ENCODE measurements at places on chromosomes 12 and 14.

- no peak for DNase-seq
Measured at GRCh38 chr12:55849616-55850343, 7.0 kb upstream of the MMP19 start.

DNA sequence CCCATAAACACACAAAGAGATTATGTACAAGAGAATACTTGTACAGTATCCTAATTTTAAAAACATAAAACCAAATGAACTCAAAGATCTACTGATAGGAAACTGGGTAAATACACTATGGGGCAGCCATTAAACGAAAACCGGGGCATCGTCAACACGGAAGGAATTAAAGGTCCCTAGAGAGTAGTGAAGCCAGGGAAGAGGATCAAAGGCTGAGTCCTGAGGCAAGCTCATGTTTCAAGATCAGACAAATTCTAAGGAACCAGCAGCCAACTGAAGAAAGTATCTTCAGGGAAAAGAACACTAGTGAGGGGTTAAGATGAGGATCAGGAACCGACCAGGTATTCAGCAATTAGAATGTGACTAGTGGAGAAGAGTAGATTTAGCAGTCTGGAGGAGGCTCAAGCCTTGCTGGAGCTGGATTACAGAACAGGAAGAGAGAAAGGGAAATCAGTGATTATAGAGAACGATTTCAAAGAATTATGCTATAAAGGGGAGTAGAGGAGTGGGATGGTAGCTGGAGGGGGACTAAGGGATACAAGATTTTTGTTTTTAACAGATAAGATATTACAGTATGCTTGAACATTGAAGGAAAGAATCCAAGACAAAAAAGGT, 23.7 kb downstream of the SEL1L start:
- DNase-seq, result no peak

GRCh38 chr14:95495538-95496025, 20.9 kb downstream of the SYNE3 start:
- no peak for DNase-seq

DNA sequence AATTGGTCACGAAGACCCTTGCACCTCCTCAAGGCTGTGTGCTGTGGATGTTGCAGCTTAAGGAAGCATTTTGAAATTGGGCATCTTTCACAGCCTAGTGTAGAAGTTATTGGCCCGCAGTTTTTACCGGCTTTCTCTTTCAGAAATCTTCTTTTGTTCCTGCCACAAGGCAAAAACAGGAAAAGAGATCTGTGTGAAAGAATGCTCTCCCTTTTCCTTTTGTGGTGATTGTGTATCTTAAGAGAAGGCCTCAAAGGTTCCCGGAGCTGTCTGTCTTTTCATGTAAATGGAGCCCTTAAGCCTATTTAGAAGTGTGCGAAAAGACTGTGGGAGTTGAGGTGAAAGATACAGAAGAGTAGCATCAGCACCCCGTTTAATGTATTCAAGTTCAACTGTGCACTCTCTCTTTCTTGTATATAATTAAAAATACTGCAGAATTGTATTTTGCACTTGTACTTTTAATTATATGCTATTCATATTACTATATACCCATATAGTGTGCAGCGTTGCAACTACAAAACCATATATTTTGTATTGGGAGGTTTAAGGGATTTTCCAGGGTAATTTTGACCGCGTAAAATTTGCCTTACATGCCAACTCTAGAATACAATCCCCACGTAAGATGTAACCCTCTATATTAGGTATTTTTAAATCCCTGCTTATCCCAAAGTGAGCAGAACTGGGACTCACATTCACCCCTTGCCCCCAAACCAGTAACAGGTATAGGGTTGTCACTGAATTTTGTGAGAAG, 441.7 kb downstream of the RAD51B start:
- no peak for DNase-seq

DNA sequence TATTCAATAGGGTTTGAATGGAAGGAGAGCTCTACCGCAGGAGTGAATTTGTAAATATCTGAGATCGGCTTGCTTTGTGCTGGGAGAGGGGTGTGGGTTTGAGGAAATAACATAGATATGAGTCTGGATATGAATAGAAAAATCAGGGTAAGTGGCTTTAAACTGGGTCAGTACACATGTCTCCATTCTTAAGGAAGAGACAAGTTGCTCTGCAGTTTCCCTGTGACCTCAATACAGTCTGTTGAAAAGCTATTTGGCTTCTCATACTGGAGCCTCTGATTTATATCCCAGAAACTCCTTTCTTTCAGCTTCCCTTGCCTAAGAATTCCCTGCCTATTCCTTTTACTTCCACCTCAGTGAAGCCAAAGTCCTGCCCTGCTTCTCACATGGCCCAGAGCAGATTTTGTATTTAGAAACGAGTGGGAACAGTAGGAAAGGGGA, 153.5 kb upstream of the ATF7IP start:
- no peak for DNase-seq

GRCh38 chr14:52023518-52023917, 34.2 kb downstream of the RTRAF start:
- DNase-seq, result no peak

DNA sequence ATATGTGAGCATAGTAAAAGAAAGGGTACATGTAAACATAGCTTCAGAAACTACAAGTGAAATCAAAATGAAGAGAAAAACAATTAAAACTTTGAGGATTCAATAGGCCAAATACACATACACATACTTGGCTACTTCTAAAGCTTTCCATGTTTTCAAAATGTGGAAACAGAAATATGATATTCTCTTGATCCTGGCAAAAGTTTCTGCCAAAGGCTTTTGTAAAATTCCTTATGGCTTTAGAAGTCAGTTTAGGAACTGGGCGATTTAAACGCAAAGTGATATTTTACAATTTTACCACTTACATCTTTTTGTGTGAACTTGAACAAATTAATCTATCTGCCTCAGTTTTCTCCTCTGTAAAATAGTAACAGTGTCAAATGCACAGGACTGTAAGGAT, 756.4 kb downstream of the C12orf50 start:
- no peak for DNase-seq

DNA sequence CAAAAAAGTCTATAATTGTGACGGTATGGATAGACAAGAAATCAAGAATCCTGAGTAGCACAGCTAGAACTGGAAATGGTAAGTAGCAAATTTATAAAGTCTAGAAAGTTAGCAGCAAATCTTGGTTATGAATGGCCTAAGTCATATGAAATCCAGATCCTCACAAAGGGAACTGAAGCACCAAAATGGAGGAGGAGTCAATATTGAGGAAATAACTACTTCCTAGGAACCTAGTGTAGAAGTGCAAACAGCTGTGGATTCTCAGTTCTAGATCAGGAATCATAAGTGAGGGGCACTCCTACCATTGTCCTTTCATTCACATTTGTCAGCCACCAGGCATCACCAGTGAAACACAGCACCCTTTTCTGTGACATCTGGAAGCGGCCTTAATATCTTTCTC, 202.2 kb upstream of the DCN start:
- DNase-seq, result no peak

- DNase-seq, result no peak
Measured at GRCh38 chr12:12560587-12561370, 1.9 kb downstream of the DUSP16 start.

GRCh38 chr12:26935636-26936378, 2.0 kb downstream of the INTS13 start:
- no peak for DNase-seq

DNA sequence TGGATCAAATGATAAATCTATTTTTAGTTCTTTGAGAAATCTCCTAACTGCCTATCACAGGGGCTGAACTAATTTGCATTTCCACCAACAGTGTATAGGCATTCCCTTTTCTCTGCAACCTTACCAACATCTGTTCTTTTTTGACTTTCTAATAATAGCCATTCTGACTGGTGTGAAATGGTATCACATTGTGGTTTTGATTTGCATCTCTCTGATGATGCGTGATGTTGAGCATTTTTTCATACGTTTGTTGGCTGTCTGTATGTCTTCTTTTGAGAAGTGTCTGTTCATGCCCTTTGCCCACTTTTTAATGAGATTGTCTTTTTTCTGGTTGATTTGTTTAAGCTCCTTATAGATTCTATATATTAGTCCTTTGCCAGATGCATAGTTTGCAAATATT, 67.1 kb downstream of the IFNG-AS1 start:
- DNase-seq, result no peak

GRCh38 chr12:5260591-5261086, 171.3 kb upstream of the NTF3 start:
- DNase-seq, result no peak

DNA sequence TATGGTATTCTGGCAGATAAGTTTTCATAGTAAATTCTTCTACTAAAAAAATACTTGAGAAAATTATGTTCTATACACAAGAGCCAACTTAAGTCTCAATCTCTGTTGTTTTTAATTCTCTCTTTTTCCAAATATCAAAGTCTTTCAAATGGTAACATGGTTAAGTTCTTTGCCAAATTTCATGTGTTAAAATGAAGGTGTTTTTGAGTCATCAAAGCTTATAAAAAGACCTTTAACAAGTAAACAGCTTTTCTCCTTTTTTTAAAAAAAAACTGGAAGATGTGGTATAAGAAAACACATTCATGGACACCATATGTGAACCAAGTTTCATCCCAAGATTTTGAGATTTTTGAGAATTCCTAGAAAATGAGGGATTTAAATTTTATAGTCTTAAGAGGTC, 111.3 kb downstream of the FOXG1 start:
- no peak for DNase-seq

DNA sequence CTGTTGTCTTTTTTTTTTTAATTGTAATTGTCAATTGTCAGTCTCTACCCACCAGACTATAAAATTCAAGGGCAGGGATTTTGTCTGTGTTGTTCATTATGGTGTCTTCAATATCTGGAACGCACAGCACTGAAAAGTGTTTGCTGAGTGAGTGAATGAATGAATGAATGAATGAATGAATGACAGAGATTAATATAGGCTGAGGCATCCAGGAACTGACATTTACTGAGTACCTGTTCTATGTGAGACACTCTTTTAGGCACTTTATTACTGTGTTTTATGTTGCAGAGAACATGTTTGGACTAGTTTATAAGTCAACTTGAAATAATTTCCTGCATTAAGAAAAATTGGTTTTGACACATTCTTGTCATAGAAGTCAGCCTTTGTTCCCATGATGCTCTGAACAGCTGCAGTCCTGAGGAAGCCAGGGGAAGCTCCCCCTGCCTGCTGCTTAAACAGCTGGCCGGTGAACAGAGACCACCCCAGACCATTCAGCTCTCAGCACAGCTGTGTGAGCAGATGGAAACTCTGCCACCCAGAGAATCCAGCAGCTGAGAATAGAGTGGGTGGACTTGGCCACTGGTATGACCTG, 160.7 kb upstream of the CCND2 start:
- DNase-seq, result no peak

Data from stimulated activated CD8-positive, alpha-beta memory T cell treated with anti-CD3 and anti-CD28 coated beads, Interleukin-4, amount 100 ng/mL, for 1 hour (primary cell).